ENCODE measurements at places on chromosomes 4 and X.

- no peak for DNase-seq
Measured at GRCh38 chr4:86043755-86044592, 315.9 kb downstream of the MAPK10 start.

DNA sequence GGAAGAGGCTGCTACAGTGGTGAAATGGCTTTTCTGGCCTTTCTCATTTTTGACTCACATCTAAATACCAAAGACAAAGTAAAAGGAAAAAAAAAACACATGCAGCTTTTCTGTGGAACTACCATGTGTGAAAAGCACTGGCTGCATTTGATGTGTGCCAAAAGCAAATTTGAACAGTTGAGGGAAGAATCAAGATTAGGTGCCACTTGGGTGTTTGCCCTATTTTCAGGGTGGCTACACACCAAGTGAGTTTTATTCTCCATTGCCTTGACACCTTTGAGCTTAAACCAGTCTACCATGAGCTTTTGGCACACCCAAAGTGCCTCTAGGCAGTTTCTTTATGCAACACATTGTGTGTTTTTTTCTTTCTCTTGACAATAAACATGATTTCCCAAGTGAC, 423.9 kb downstream of the FAM133A start:
- DNase-seq = no peak

DNA sequence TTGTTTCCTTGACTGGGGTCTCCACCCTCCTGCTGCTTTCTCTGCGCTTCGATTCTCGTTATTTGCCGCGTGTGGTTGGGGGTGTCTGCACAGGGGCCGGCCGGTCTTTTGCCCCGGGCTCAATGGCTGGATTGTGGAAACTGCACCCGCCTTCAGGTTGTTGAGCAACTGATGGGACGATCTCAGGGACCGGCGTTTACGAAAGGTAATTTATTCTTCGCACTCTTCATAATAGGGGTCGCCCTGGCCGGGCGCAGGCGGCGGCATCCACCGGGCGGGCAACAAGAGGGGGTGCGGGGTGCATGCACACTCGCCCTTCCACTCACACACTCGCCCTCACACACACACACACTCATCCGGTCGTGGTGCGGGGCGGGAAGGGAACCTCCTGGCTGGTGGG, 1.4 kb downstream of the ADGRL3 start:
- DNase-seq = no peak

GRCh38 chr4:73103799-73104503, 34.4 kb upstream of the COX18 start:
- DNase-seq = no peak

DNA sequence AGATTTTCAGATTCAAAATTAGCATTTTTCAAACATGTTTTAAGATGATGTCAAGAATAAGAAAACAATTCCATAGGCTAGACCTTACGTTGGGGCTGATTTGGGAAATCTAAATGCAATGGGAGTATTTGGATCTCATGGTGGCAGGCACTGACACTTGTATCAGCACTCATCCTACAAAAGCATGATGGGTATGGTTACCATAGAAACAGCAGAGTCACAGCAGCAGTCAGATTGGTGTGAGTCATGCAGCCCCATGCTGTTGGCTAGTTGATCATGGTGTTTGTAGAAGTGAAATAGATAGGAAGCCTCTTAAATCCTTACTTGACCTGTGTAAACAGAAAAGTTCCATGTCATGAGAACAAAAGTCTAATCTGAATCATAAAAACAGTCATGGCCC, 1637.3 kb upstream of the PABPC4L start:
- DNase-seq = no peak

Measured in AG04449 (cell line).